Kidney tubule cell (primary cell): ENCODE measurements at places on chromosomes 7 and 10.

DNA sequence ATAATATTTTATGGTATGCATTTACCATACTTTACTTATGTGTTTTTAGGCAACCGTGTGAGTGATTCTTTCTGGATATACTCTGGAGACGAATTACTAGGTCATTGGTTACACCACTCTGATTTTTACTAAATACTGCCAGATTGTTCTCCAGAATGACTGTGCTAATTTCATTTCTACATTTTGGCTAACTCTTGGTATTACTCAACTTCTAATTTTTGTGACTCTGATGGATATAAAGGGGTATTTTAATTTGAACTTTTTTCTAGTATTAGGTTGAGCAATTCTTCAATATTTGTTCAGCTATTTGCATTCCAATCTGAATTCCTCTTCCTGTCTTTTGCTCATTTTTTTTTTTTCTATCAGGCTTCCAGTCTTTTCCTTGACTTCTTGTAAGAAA lies 223.6 kb downstream of the MDFIC start:
- DNase-seq, result no peak

GRCh38 chr7:25549271-25549921 lies 321.1 kb upstream of the NPVF start:
- DNase-seq, result no peak

DNA sequence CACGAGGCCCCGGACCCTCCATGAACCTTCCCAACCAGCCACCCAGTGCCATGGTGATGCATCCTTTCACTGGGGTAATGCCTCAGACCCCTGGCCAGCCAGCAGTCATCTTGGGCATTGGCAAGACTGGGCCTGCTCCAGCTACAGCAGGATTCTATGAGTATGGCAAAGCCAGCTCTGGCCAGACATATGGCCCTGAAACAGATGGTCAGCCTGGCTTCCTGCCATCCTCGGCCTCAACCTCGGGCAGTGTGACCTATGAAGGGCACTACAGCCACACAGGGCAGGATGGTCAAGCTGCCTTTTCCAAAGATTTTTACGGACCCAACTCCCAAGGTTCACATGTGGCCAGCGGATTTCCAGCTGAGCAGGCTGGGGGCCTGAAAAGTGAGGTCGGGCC lies 90.6 kb upstream of the PDCD4 start:
- no peak for DNase-seq

DNA sequence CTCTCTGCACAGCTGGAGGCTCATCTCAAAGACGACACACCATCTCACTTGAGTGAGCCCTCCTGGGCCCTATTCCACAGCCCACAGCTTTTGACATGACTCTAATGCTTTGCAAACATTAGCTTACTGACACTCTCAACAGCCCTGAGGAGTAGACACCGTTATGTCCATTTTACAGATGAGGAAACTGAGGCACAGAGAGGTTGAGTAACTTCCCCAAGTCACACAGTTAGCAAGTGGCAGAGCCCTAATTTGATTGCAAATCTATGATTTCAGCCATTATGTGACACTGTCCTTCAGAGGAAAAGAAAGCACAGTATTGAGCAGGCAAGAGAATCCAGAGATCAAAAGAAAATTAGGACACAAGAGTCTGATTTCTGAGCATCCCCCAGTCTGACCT lies 16.0 kb downstream of the SLC25A13 start:
- no peak for DNase-seq
